ENCODE measurements at places on chromosomes 12 and 14.
A peak's percentile ranks its signal among the peaks of the same experiment; 100 is the strongest.

DNA sequence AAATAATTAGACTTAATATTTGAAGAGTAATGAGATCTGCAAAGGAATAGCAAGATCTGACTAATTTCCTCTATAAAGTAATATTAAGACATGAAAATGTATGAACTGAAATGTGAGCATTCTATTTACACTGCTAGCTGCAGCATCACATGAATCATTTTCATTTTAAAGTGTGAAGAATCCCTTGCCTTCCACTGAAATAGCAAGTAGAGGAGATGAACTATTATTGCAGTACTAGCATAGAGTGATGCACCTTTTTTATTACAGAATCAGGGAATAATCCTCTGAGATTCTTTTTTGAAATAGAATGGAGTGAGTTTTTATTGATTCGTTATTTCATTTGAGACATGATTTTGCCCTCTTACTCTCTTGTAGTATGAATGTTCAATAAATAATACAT is 281.9 kb upstream of the NAV3 start:
- peak; percentile 2 for DNase-seq

- no peak for DNase-seq
Measured at GRCh38 chr12:118986050-118986449, 4.7 kb downstream of the SRRM4 start.

- no peak for DNase-seq
Measured at GRCh38 chr12:113390064-113391043, 13.3 kb downstream of the SDS start.

- DNase-seq, result no peak
Measured at GRCh38 chr12:122368361-122369073, 54.0 kb downstream of the CLIP1 start.

DNA sequence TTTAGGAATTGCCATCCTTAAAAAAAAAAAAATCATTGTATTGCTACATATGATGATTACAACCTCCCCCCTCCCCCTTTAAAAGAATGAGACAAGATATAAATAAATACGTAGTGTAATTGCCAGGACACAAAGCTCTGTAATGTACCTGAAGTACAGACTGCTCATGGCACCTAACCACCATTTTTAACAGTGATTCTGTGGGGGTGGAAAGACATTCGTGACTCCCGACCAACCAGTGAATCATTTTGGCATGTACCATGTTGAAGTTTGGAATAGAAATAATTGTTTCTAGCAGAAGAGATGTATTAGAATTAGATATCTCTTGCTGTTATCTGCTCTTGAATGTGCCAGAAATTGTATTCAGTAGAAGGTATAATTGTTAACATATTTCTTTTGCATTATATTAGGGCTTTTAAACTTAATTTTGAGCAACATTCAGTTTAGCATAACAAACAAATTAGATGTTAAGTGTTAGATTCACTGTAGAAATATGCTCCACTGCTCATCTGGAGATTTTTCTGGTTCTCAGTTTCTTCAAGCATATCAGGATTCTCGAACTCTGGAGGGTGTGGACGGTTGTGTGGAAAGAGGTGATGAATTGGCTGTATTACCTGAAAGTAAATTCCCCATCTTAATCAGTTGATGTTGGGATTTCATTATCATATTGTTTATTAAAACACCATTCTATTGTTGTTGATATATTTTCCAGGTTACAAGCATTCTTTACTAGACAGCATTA is 31.1 kb downstream of the FRS2 start:
- no peak for DNase-seq

DNA sequence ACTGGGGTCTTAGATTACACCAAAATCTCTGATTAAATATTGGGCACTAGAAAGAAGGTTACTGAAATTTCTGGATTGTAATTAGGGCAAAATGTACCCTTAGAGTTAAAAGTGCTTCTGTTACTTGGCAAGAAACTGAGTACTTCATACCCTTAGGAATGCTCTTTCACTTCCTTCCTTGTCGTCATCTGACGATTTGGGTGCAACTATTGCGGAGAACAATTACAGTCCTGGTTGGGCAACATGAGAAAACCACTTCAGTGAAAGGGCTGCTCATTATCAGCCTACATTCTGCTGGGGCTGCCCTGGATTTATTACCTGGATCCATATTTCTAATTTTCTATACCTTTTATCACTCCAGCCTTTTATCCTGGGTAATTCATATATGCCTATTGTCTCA is 348.5 kb upstream of the MDGA2 start:
- no peak for DNase-seq

GRCh38 chr12:50234347-50234746 is 49.0 kb downstream of the LIMA1 start:
- DNase-seq, result no peak

DNA sequence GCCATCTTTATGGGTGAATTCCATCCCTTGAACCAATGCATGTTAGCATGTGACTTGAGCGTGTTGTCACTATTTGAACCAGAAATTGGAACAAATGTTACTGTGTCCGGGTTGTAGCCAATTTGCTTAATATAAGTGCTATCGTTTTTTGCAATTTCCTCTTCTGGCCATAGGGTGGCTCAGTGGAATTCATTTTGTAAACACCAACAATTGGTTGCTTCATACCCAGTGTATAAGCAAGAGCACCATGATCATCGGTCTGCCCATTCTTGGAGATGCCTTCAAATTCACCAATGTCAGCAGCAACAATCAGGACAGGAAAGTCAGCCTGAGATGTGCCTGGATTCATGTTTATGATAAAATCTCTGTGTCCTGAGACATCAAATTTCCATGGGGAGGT is 5.0 kb upstream of the NEDD1 start:
- DNase-seq, result no peak

- no peak for DNase-seq
Measured at GRCh38 chr12:111430433-111431353, 25.0 kb downstream of the SH2B3 start.

DNA sequence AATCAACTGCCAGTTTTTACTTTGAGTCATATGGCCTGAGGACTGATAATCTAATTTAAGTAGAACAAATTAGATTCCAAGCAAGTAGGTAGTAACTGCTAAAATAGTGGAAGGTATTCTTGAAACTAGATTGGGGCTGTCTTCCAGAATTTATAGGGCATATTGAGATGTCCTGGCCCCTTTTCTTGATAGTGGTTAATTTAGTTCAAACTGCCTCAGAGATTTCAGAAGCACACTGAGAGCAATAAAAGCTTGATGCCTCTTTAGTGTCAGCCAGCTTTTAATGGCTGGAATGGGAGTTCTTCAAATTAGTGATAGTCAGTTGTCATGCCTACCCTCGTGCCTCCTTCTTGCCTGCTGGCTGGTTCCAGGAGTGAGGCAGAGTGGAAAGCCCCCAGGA is 120.5 kb downstream of the AKAP6 start:
- no peak for DNase-seq

GRCh38 chr14:64225151-64225757 is 68.9 kb downstream of the ESR2 start:
- no peak for DNase-seq

GRCh38 chr14:69038455-69039287 is 59.6 kb upstream of the ACTN1 start:
- peak; percentile 37 for DNase-seq

DNA sequence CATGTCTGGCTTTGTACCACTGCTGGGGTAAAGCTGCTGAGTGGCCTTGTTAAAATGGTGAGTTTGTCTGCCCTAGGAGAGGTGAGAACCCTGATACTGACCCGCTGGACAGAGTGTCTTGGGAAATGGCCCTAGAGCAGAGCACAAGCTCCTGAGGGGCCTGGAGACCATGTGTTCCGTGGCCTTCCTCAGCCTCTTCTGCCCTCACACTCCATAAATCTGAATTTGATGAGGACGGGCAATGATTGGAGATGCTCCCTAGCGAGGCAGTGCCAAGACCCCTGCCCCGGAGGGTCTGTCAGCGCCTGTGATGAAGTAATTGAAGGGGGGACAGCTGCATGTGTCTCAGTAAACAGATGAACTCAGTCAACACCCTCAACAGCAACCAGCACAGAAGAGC is 54.1 kb downstream of the KCNA5 start:
- DNase-seq, result no peak

- DNase-seq, result no peak
Measured at GRCh38 chr12:64747695-64748094, 11.5 kb downstream of the GNS start.

- peak; percentile 71 for DNase-seq
Measured at GRCh38 chr12:52870361-52871290, 21.8 kb upstream of the KRT78 start.

DNA sequence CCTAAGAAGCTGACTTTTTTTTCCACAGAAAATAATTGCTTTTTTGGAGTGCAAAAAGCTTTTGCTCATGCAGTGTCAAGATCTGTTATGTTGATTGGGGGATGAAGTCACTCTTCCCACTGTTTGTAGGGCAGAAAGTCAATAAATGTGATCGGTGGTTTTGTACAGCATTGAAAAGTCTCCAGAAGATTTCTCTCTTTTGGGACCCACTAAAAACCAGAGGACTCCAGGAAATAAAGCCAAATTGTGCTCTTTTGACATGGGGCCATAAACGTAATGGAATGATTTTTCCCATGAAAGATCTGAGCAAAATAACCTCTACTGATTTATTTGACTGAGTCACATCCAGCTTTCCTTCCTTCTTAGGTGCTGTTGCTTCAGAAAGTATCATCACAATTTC is 122.5 kb downstream of the SNAPC1 start:
- DNase-seq, result peak; percentile 25

GRCh38 chr12:48016373-48017020 is 12.2 kb upstream of the COL2A1 start:
- DNase-seq, result no peak

DNA sequence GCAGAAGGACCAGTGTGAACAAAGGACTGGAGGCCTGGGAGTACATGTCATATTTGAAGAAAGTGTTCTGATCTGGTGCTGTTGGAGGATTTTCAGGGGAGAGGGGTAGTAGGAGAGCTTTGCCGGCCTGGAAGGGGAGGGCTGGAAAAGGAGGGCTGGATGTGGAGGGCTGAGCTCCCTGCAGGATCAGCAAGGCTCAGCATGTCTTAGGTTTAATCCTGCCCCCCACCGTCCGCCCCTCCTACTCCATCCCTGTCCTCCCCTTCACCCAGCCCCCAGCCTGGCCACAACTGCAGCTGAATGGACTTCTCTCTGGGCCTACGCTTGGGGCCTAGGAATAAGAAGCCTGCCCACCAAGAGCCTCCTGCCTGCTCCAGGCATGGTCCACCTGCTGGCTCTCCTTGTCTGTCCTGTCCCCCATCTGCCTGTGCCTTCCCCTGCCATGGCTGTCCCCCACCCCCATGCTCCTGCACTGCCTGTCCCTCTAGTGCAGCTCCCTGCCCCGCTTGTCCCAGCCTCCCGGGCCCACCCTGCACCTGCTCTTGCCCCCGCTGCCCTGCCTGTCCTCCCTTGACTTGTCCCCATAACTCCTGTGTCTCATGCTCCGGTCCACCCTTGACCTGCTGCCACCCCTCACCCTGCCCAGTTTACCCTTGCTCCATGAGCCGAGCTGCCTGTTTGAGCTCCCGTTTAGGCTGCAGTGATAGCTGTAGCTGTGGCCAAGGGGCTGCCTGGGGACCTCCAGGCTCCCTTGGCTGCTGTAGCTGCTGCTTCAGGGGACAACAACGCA is 9.8 kb upstream of the RARG start:
- DNase-seq, result peak; percentile 68

DNA sequence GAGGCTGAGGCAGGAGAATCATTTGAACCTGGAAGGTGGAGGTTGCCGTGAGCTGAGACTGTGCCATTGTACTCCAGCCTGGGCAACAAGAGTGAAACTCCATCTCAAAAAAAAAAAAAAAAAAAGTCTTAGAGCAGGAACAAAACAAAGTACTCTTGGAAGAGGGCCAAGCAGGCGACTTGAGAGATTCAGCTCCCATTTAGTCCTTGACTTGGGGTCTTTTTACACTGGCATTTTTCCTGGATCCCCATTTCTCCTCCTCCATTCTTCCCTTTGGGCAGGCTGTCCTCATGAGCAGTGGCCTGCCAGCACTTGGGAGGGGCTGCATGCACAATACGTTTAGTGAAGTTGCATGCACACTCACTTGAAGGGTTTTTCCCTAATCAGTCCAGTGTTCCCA is 72.9 kb downstream of the C14orf132 start:
- DNase-seq, result no peak

GRCh38 chr12:82359115-82359478 is 768 bp downstream of the METTL25 start:
- DNase-seq, result no peak

DNA sequence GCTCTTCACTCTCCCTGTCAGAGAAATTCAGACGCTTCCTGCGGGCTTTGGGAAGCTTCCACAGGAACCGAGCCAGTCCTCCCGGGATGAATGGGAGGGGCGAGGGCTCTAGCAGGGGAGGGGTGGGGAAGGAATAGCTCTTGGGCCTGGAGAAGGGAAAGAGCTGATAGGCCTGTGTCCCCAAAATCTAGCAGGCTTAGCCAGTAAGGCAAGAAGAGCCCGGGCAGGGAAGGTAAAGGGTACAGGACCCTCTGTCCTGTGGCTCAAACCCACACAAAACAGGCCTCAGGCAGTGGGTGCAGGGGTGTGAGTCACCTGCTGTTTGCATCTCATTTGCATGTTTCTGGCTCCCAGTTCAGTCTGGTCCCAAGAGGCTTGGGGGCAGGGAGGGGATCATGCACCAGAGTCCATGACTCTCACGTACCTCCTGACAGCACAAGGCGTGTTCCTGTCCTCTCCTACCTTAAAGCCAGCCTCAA is 8.7 kb upstream of the SMUG1 start:
- no peak for DNase-seq

- no peak for DNase-seq
Measured at GRCh38 chr12:45646851-45647581, 82.5 kb upstream of the ARID2 start.

DNA sequence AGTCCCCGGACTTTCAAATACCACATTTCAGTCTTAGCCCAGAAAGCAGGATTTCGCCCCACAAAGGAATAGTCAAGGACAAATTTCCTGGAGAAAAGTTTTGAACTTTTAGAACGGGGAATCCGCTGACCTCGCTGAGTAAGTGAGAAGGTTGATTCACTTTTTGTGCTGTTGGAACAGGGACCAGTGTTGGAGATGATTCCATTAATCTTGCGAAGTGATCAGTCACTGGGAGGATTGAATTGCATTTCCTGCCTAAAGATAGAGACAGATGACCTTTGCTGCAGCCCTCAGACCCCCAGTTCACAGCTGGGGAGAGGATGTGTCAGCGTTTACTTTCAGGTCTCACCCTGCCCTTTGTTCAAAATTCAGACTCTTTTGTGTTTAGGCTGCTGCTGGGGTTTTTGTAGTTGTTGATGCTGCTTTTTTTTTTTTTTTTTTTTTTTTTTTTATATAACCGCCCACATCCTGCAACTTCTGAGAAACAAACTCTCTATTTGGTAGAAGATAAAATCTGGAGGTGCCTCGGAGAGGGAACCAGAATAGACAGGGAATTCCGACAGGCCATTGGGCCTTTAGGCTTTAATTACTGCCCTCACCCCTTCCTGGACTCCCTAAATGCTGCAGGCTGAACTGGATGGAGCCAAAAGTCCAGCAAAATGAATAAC is 9.8 kb upstream of the KDM2B start:
- DNase-seq, result no peak

- DNase-seq, result no peak
Measured at GRCh38 chr12:113407931-113408600, 4.4 kb upstream of the SDS start.

GRCh38 chr14:99745307-99745951 is 47.8 kb upstream of the EML1 start:
- no peak for DNase-seq

- DNase-seq, result no peak
Measured at GRCh38 chr12:91690531-91690930, 455.1 kb downstream of the BTG1 start.

GRCh38 chr12:98595243-98595988 is 1.9 kb downstream of the SLC25A3 start:
- peak; percentile 36 for DNase-seq
